ENCODE measurements at places on chromosomes 2 and 18.

DNA sequence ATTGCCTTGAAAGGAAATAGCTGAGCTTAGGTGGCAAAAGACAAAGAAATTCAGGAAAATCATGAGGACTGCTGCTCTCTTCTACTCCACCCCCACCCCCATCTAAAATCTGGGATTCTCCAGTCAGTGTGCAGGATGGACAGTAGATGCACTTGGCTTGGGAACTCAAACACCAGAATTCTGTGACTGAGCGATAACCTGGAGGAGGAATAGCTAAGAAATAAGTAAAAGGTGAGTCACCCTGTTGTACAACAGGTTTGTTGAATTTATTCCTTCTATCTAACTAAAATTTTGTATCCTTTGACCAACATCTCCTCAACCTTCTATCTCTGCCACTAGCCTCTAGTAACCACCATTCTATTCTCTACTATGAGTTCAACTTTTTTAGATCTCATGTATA is 1029.9 kb upstream of the ACVR2A start:
- peak; percentile 16 for DNase-seq

GRCh38 chr18:12839526-12840196 is 44.4 kb downstream of the PTPN2 start:
- peak; percentile 37 for DNase-seq

GRCh38 chr18:75083131-75083530 is 125.8 kb downstream of the PTGR3 start:
- no peak for DNase-seq

DNA sequence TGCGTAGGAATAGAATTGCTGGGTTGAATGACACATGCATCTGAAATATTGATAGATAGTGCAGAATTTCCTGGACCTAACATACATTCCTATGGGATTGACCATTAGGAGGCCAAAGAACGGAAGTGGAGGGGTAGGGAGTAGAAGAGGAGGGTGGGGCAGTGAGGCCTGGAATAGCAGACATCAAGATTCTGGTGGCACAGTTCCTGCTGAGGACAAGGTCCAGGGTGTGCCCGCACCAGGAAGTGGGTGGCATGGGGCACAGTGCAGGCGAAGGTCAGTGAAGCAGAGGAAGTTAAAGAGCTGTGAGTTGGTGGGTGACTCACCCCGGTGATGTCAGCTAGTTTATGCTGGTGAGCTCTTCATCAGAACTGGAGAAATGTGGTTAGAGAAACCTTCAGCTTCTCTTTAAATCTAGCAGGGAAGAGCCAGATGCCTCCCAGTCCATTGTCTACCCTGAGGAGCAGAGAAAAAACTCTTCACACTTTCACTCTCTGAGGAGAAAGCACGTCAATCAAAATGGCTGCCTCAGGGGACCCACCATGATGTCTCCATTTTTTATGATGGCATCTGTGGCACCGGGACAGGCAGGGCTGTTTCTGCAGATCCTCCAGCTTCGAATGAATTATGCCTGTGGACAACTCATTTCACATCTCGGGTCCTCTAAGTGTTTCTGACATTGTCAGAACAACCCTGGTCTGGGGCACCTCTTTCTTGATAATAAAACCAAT is 55.9 kb upstream of the CTLA4 start:
- peak; percentile 87 for DNase-seq

- no peak for DNase-seq
Observed at GRCh38 chr2:236754271-236754944, 184.8 kb downstream of the ACKR3 start.

GRCh38 chr2:34241905-34242762 is 643.0 kb upstream of the FAM98A start:
- no peak for DNase-seq

DNA sequence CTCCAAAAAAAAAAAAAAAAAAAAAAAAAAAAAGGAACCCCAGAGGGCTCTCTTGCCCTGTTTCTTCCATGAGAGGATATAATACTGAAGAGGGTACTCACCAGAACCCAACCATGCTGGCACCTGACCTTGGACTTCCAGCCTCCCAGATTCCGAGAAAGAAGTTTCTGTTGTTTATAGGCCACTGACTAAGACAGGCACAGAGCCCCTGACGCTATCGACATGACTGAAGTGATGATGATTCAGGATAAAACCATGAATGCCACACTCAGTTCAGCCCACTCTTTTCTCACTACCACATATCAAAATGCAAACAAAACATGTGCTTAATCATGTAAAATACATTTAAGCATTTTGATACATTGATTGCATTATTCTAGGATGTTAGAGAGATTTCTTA is 66.1 kb upstream of the CDCA7 start:
- peak; percentile 35 for DNase-seq

DNA sequence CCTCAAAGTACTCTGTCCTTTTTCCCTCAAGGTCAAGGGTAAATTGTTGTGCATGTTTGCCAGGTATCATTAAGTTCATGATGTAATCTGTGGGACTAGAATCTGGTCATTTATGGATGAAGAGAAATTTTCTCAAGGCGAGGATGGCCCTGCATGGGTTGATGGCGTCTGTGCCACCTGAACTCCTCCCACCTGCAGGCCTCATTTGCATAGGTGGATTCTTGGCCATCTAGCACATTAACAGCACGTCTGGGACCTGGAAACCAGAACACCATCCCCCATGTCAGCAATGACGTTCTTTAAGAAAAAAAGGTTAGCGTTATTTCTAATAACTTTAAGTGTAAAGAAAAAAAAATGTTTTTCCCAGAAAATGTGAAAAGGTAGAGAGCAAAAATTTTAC is 145.8 kb downstream of the ESCO1 start:
- no peak for DNase-seq

DNA sequence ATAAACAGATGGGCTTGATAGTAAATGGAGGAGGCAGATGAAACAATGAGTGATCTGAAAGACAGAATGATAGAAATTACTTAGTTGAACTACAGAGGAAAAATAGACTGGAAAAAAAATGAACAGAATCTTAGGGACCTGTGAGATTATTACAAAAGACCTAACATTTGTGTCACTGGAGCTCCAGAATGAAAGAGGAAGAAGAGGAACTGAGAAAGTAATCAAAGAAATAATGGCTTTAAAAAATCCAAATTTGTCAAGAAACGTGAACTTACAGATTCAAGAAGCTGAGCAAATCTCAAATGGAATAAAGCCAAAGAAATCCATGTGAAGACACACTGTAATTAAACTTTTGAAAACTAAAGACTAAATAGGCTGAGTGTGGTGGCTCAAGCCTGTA is 28.3 kb downstream of the EVA1A start:
- no peak for DNase-seq

- no peak for DNase-seq
Observed at GRCh38 chr2:153213022-153213421, 265.5 kb downstream of the RPRM start.

- DNase-seq: no peak
Observed at GRCh38 chr18:13537022-13537780, 189.2 kb downstream of the FAM210A start.

- DNase-seq: no peak
Observed at GRCh38 chr18:8366070-8366469, 243.2 kb upstream of the RAB12 start.

- no peak for DNase-seq
Observed at GRCh38 chr18:52723550-52723970, 383.6 kb downstream of the DCC start.

- DNase-seq: no peak
Observed at GRCh38 chr2:58594175-58594574, 353.1 kb upstream of the FANCL start.

GRCh38 chr2:64929333-64929732 is 59.9 kb upstream of the SLC1A4 start:
- no peak for DNase-seq

DNA sequence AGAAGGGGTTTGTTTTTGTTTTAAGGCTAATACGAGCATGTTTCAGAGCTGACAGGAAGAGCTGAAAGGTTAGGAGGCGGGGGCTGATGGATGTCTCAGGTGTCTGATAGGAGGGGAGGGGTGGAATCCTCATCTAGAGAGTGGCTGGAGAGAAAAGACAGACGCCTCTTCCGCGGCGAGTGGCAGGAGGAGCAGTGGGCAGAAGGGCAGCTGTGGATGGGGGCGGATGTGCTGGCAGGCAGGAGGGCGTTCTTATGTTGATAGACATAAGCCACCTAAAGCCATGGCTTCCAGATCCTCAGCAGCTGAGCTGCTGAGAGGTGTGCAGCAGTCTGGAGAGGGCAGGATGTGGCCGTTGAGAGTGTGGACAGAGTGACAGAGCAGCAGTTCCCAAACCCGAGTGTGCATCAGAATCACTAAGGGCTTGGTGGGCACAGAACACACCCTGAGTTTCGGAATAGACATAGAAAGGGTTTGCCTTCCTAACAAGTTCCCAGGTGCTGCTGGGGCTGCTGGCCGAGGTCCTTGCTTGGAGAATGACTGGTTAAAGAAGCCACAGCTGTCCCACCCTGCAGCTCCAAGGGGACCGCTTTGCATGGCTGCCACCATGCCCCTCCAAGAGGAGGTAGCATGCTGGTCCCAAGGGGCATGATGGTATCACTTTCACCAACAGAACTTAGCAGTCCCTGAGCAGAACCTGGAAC is 3.0 kb upstream of the ITM2C start:
- no peak for DNase-seq

- no peak for DNase-seq
Observed at GRCh38 chr2:21258082-21258481, 134.3 kb downstream of the TDRD15 start.

- DNase-seq: peak; percentile 50
Observed at GRCh38 chr2:220847589-220847988, 724.5 kb downstream of the EPHA4 start.

GRCh38 chr2:150122871-150123613 is 364.4 kb downstream of the RND3 start:
- no peak for DNase-seq

- DNase-seq: no peak
Observed at GRCh38 chr2:226529556-226529955, 270.1 kb downstream of the IRS1 start.

DNA sequence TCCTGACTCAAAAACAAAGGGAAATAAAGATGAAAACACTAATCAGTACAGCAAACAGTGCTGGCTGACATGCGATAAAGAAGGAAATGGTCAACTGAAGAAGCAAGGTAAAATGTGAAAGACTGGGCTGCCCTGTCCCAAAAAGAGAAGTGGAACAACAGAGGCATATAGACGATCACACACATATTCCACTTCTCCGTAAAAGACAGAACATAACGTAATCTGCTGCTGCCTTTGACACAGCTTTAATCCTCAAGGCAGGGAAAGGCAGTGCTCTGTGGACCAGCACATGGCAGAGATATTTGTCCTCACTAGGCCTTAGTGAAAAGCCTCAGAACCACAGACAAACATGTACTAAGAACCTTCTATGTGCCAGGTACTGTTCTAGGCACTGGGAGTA is 24.3 kb upstream of the REL start:
- no peak for DNase-seq

GRCh38 chr2:99338029-99338585 is 918 bp downstream of the EIF5B start:
- DNase-seq: peak; percentile 9

- no peak for DNase-seq
Observed at GRCh38 chr2:240988571-240989271, 9.7 kb upstream of the SNED1 start.

DNA sequence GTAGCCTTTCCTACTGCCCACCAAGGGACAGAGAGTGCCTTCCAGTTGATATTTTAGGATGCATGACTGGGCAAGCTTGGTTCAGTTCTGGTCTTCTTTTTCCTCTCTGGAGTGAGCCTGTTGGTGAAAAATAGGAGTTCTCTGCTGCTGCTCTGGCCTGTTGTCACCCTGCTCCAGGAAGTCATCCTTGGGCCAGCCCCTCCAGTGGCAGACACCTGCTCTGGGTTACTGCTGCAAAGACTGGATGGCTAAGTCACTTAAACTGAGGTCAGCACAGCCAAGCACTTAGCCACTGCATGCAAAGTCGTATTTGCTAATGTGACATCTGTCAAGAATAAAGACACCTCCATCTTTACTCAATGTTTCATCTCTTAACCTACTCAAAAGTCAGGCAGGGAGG is 219.6 kb upstream of the ID2 start:
- no peak for DNase-seq

DNA sequence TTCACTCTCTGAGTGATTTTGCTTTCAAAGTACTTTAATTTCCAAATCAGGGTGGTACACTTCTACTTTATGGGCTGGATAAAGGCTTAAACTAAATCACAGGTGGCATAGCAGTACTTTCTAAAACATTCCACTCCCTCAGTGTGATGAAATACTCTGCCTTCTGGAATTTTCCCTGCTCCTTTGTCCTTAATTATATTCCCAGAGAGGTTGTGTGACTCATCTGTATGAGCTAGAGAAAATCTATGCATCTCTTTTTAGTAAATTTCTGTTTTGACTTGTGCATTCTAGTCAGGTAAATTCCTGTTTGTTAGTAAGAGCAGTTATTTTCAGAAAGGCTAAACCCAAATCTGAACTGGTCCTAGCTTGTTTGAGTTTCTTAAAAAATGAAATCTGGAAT is 29.0 kb upstream of the PLA2R1 start:
- DNase-seq: peak; percentile 68

GRCh38 chr2:168253379-168253778 is 6.0 kb upstream of the STK39 start:
- DNase-seq: no peak

GRCh38 chr2:146312899-146313298 is 1531.9 kb upstream of the ACVR2A start:
- peak; percentile 59 for DNase-seq

DNA sequence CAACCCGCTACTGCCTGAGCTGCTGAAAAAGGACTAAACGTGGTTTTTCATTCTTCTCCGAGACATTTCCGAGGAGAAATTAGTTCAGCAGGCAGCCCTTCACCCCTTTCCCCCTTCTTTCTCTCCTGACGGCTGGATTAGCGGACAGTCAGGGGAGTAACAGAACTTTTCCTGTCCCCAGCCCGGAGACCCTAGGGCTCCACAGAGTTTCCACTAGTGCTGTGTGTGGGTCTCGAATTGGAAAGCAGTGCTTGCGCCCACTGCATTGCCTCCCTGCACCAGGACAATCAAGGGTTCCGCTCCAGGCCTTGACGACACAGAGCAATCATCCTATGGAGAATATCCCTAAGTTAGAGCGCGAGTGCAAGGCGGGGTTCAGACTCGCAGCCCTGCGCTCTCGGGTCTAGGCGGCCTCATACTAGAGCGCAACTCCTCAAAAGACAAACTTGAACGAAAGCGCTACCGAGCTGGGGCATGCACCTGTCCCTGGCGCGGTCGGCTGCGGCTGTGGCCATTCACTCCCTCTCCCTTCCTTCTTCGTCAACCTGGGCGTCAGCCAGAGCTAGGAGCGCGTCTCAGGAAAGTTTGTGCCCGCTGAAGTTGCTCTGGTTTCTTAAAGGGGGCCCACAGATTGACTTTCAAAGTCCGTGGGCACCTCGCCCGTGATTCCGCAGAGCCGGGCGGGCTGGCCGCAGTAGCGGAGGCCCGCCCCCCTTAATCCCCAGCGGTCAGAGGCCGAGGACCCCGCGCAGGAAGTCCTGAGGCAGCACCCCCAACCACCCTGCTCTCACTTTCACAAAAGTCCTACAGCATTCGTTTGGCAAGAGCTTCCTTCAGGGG is 801 bp downstream of the OSR1 start:
- no peak for DNase-seq

Measured in fibroblast of pulmonary artery (primary cell).